ENCODE measurements at places on chromosomes 3 and 15. TPM values are rescaled to one million over a fixed set of nuclear protein-coding genes. Genes with fewer than 3 reads are reported as not detected.

The TLR9 gene
- polyA plus RNA-seq, result 0.19 TPM

The TNFAIP8L3 gene
- 2.5 TPM for polyA plus RNA-seq

The DUOX1 gene
- 1.3 TPM for polyA plus RNA-seq

The CAPN3 gene
- 76.9 TPM for polyA plus RNA-seq

The TMEM44 gene
- 20.1 TPM for polyA plus RNA-seq

The CLSTN2 gene
- 34.1 TPM for polyA plus RNA-seq

The B3GALNT1 gene
- 6.6 TPM for polyA plus RNA-seq

The CTXN2 gene
- polyA plus RNA-seq, result 0.90 TPM

The ZNF662 gene
- 1.4 TPM for polyA plus RNA-seq

The CBLB gene
- 16.3 TPM for polyA plus RNA-seq

The RAD51 gene
- polyA plus RNA-seq, result 24.7 TPM

The VGLL3 gene
- not detected for polyA plus RNA-seq

Data from brain (organoid and tissue), 16 donors.